ENCODE measurements at places on chromosomes 1 and 21.
A peak's percentile ranks its signal among the peaks of the same experiment; 100 is the strongest.

GRCh38 chr1:185966471-185966870 lies 232.3 kb downstream of the HMCN1 start:
- DNase-seq: no peak

DNA sequence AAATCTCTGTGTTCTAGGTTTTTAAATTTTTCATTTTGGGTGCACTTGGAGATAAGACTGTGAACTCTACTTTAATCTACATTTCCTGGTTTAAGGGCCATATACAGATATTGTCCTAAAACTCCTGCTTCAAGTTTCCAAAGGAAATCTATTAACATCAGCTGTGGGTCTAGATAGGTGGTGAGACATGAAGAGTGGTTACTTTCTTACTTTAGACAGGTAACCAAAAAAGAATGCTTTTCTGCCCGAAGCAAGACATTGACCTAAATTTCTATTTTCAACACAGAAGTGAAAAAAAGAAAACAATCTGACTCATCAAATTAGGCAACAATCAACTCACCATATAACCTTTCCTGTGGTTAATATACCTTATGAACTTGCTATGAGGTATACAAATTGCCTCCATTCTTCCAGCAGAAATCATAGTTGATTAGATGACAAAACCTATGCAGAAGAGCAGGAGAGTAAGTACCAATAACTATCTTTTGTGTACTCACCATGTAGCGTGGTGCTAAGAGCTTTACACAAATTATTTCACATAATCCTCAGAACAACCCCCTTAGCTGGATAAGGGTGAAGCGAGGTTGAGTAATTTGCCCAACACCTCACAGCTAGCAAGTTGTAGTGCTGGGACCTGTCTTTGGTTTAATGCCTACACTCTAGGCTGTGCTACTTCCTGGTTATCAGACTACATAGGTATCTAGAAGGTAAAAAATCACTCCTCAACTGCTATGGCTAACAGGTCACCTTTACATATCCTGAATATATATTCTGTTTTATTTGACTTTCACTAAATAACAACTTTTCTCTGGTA lies 23.4 kb upstream of the PTPN14 start:
- no peak for DNase-seq

DNA sequence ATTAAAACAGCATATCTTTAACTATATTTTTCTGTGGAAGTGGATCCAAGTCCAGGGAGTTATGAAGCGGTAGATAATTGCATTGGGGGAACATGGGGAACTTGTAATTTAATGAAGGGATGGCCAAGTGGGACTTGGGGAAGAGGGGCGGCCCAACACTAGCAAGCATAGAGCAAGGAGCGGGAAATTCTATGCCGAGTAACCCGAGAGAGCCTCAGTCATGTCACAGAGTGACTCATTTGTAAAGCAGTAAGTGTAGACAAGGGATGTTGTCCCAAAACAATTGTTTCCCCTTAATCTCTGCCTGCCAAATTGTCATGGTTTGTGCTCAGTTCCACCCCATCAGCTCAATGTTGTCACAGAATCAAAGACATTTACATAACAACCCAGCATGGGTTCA lies 620.1 kb downstream of the AJAP1 start:
- no peak for DNase-seq

GRCh38 chr1:35151220-35151619 lies 41.7 kb downstream of the SFPQ start:
- DNase-seq: no peak

DNA sequence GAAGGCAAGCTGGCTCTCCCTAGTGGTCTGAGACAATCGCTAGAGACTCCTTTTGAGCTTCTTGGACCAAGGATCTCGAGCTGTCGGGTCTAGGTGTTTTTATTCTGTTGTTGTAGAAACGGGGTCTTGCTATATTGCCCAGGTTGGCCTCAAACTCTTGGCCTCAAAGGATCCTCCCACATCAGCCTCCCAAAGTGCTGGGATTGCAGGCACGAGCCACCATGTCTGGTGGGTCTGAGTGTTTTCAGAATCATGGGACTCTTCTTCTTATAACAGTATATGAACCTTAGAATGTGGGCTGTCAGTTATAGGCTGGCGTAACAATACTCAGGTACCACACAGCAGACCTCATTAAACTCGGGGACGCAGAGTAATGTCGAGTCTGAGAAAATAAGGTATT lies 33.1 kb downstream of the DNAJC11 start:
- DNase-seq: no peak

- no peak for DNase-seq
These were observed 3.6 kb downstream of the AJAP1 start for GRCh38 chr1:4657960-4658541.

DNA sequence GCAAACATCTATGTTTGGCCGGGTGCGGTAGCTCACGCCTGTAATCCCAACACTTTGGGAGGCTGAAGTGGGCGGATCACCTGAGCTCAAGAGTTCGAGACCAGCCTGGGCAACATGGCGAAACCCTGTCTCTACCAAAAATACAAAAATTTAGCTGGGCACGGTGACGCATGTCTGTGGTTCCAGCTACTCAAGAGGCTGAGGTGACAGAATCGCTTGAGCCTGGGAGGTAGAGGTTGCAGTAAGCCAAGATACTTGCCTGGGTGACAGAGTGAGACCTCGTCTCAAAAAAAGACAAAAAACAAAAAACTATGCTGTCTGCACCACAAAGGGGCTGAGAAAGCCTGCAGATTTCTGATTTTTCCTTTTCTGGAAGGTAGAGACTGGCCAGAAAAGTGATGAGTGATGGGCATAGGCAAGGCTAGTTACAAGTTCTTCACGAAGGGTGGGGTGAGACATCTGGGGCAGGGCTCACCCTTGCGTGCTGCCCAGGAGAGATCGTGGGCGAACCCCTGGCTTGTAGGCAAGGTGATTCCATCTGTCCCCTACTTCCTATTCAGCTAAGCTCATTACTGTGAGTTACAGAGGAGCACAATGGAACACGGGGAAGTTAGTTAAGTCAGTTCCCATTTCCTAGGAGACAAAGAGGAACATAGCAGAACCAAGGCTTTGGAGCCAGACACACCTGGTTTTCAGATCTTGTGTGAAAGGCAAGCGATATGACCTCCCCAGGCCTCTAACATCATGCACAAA lies 3.2 kb downstream of the SLC2A1 start:
- DNase-seq: no peak

DNA sequence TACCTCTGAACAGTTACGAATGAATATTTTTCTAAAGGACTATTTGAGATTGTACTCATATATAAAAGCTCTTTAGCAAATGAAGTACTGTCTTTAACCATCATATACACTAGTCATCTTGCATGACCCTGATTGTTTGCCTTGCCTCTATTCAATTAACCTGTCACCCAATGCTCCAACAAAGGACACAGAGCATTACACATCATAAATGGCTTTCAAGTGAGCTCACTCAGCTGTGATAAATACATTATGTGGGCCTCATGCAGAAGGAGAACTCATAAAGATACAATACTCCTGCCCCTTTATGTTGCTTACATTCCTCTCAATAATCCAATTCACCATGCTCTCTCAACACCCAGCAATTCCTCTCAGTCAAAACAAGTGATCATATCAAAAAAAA lies 993.0 kb upstream of the PRMT6 start:
- DNase-seq: peak; percentile 75

DNA sequence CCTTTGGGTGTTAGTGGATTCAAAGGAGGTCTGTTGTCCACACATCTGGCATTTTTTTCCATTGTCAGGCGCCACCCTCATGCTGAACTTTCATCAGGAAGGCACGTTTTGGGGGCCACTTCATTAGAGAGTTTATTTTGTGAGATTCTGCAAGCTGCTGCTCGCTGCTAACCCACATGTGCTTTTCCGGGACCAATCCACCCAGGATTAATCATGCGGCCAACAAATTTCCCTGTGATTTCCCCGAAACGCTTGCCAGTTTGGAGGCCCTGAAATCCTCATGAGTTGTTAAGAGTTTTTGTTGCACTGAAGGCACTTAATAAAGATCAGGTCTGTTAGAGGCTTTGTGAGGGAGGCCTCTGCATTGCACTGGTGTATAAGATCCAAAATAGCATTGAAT lies 2.4 kb downstream of the PDPN start:
- DNase-seq: no peak

GRCh38 chr1:183021405-183022201 lies 1.6 kb upstream of the LAMC1 start:
- no peak for DNase-seq

DNA sequence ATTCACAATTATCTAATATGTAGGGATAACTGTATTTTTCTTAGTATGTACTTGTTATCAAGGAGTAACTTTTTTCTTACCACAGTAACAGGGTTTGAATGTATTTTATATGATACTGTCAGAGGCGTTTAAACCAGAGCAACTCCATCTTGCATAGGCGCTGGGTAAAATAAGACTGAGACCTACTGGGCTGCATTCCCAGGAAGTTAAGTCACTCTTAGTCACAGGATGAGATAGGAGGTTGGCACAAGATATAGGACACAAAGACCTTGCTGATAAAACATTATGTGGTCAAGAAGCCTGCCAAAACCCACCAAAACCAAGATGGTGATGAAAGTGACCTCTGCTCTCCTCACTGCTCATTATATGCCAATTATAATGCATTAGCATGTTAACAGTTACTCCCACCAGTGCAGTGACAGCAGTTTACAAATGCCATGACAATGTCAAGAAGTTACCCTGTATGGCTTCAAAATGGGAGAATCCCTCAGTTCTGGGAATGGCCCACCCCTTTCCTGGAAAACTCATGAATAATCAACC lies 64.8 kb downstream of the RPE65 start:
- no peak for DNase-seq

GRCh38 chr1:43731867-43732531 lies 24.7 kb downstream of the ST3GAL3 start:
- no peak for DNase-seq

GRCh38 chr1:62391369-62391971 lies 45.4 kb upstream of the USP1 start:
- DNase-seq: no peak

GRCh38 chr1:226657895-226658545 lies 81.1 kb downstream of the ITPKB start:
- DNase-seq: no peak

DNA sequence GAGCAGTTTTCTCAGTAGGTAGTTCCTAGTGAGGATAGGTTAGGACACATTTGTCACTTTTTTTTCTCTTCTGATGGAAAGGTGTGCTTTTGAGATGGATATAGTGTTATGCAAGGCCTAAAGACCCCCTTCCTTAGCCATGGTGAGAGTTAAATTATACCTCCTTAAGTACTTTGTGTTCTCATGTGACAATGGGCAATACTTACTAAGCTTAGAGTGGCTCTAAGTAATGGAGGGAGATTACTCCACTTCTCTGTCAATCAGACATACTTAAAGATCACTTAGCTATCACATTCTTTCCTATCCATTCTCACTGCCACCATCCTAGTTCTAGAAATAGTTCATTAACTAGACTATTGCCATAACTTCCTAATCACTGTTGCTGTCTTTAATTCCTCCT lies 265.6 kb downstream of the PBX1 start:
- DNase-seq: no peak

DNA sequence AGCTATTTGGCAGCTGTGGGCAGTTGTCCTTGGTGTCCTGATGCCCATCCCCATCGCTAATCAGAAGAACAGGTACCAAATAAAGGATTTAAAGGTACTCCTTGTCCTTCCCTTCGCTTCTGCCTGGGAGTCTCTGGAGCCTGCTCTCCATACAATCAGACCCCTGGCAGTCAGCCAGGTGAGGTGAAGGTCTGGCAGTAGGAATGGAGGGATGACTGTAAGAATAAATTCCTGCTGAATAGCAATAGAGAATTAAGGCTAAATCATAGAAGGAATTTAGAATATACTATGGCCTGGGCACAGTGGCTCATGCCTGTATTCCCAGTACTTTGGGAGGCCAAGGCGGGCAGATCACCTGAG lies 9.2 kb downstream of the THBS3 start:
- no peak for DNase-seq

DNA sequence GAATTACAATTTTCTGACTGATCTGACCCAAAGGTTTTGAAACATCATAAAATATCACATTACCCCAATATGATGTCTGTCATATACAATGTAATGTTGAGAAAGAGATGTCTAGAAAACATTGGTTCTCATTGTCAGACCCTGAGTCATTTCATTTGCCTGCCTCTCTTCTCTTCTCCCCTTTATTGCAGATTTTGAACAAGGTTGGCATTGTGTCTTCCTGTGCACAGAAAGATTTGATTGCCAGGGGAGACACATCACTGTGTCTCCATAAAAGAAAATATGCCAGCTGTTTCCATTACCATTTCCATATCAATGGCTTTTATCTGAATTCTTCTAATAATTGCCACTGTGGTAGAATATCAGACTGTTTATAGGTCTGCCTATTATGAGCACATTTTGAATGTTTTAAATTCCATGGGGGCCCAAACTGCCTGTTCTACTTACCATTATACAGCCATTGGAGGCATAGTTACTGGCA lies 65.6 kb downstream of the IFI44 start:
- DNase-seq: no peak

DNA sequence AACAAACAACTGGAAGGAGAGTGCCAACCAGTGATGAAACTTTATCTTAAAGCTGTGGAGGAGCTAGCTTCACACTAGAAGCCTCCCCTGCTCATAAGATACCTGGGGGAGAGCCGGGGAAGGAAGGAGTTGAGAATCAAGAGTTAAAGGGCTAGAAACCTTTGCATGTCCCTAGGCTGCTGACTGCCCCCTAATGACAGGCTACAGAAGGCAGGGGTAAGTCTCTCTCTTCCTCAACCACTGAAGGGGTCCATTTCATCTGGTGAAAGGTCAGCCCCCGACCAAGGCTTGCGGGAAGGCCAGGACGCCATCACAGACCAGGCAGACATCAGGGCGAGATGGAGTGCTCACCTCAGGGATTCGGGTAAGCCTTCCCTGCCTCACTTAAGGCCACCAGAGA lies 65.6 kb upstream of the GRHL3 start:
- DNase-seq: no peak

DNA sequence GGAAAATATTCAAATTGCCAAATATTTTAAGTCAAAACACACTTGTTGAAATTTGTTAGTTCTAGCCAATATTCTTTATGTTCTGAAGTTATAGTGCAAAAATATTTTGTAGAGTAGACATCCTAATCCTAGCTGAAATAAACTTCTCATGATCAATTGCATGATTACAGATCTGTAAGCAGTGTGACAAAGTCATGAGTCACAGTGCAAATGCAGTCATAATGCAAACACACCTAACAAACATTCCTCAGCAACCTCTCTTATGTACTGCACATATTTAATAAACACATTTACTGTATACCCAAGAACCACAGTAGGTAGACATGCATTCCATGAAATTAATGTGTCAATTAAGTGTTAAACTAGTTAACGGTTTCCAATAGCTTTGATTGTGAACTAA lies 1857.4 kb downstream of the NCAM2 start:
- no peak for DNase-seq

DNA sequence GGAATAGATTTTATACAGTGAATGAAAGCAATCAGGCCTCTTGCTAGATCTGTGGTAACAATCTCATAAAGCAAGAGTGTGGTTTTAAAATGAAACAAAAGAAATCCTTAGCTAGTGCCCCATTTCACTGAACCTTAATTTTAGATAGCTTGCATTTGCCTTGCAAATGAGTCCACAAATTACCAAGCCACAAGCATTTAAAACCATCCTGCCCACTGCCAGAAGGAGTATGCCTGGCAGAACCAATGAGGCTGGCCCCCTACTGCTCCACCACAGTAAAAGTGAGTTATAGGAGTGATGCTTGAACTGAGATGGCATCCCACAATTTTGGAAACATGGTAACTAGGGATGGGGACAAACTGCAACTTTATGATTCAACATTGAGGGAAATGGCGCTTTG lies 206.4 kb upstream of the LMO4 start:
- no peak for DNase-seq

Measured in NCI-H1417 (cell line).